ENCODE measurements at places on chromosomes 4 and X. TPM values are rescaled to one million over a fixed set of nuclear protein-coding genes. Genes with fewer than 3 reads are reported as not detected.

Gene ODAM
- 1.7 TPM for polyA plus RNA-seq

- no peak for DNase-seq
These were observed 15.6 kb downstream of the MAEA start for GRCh38 chr4:1305261-1305711.

Gene BRCC3
- polyA plus RNA-seq: 29.5 TPM

DNA sequence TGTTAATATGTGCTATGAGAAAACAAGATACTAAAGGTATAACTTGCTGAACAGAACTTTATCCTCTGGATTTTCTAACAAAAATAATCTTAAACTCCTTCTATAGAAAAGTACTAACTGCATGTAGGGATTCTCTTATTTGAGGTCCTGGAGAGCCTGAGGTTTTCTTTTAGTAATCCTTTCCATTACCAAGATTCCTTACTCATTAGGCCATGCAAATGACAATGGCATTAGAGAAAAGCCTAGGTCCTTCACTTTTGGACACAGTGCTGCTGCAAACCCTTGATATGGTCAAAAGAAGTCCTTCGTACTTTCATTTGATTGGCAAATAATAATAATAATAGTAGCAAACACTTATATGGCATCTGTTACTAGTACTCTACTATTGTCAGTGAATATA lies 3.2 kb downstream of the MMRN1 start:
- DNase-seq: no peak

DNA sequence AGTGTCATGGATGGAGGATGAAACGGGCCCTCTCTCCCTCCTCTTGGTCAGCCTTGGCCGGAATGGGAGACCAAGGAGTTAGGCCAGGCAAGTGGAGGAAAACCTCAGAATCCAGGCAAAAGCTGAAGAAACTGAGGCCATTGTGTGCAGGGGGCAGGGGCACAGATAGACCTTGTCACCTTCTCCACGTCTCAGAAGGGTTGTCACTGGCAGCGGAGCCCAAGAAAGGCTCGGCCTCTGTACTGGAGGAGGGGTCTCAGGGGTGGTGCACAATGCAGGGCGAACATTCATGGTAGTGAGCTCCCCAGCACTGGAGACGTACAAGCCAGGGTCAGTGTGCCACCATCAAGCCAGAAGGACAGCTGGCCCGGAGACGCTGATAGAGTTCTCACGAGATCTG lies 139.5 kb downstream of the CPZ start:
- DNase-seq: no peak

- no peak for DNase-seq
These were observed 1244.3 kb downstream of the RAPGEF2 start for GRCh38 chr4:160347197-160347596.

GRCh38 chr4:15470128-15470475 lies 420 bp downstream of the CC2D2A start:
- DNase-seq: no peak

- no peak for DNase-seq
These were observed 87.2 kb downstream of the HS3ST1 start for GRCh38 chr4:11341337-11342043.

- no peak for DNase-seq
These were observed 18.4 kb upstream of the NSUN7 start for GRCh38 chr4:40731361-40731760.

DNA sequence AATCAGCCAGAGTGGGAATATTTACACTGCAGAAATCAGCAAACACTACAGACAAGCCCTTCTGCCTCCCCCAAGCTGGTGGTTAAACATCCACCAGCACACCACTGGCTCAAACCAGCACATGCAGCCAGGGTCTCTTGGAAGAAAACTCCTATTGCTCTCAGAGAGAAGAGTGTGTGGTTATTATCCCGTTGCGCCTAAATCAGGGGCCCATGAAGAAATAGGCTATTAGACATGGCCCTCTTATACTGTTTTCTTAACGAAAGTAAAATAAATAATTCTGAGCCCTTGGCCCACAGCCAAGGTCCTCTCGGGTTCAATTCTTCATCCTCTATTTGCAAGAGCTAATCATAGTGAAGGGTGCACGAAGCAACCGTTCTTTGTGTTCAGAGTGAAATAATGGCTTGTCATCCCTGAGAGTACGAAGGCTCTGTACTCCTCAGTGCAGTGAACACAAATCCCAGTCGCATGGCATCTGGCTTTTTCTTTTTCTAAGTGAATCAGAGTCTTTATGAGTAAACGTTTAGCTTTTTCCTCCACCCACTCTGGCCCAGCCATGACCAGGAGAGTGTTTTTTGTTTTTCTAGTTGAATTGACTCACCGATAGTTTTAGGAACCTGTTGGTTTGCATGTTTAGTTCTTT lies 33.4 kb upstream of the RBM47 start:
- peak; percentile 21 for DNase-seq

DNA sequence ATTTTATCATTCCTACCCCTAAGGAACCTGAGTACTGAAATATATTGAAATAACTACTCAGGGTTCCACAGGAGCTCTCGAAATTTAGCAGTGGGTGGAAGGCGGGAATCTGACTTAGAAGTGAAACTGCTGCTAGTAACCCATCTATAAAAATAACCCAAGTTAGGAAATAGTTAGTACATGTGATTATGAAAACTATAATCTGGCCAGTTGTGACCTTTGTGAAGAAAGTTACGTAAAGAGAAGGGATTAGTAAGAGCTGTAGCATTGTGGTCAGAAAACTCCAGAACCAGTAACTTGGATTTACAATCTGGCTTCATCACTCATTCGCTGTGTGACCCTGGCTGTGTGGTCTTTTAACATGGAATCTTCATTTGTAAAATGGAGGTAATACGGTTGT lies 175.5 kb downstream of the RAPGEF2 start:
- DNase-seq: no peak

Gene CORIN
- 4.8 TPM for polyA plus RNA-seq

Gene ZDHHC15
- 5.7 TPM for polyA plus RNA-seq

- DNase-seq: peak; percentile 28
These were observed 70.3 kb downstream of the ARL9 start for GRCh38 chr4:56575820-56576429.

DNA sequence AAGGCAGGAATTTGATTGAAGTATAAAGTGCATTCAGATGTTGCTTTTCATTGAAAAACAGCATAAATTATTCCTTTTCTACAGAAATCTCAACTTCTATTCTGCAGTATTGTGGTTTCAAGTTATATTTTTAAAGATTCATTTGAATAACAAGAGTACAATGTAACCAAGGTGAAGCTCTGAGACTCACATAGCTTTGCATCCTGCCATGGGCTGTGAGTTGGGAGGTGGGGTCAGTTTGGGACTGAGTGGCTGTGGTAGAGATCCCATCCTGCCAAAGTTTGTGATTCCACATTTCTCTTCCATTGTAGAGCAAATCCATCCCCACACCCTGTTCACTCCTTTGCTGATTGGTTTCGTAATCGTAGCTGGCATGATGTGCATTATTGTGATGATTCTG lies 69.2 kb downstream of the KIT start:
- DNase-seq: no peak

- no peak for DNase-seq
These were observed 24.3 kb upstream of the HGFAC start for GRCh38 chr4:3417448-3417847.

- no peak for DNase-seq
These were observed 3.1 kb downstream of the BMP2K start for GRCh38 chr4:78779280-78779679.

DNA sequence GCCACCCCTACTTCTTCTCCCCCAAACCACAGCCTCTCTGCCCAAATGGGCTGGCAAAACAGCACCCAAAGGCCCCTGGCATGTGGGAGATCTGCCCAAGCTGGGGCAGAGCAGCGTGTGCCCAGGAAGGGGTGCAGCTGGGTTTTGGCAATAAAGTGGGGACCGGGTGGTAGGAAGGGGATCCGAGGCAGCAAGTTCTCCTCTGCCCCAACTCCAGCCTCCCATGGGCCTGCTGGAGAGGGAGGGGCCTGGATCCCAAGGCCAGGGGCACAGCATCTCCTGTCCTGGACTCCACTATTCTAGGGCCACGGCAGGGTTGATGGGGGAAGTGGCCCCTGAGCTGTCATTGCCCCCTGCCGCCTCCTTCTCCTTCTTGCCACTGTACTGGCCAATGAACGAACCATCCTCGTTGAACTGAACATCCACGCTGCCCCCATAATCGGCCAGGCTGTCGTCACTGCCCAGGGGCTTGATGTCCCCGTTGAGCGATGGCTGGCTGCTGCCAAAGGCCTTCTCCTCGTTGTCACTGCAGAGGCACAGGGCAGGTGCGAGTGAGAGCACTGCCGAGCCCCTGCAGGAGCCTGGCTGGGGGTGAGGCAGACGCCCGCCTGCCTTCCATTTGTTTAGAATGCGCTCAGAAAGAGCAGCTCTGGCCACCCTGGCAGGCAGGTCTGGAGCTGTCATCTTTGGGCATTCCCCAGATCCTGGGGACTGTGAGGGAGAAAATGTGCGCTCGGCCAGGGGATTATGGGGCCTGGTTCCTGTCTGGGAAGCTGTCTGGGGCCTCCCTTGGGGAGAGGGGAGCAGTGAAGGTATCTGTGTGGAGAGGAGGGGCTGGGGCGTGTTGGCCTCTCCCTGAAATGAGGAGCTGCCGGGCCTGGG lies 23.4 kb downstream of the L1CAM start:
- no peak for DNase-seq

DNA sequence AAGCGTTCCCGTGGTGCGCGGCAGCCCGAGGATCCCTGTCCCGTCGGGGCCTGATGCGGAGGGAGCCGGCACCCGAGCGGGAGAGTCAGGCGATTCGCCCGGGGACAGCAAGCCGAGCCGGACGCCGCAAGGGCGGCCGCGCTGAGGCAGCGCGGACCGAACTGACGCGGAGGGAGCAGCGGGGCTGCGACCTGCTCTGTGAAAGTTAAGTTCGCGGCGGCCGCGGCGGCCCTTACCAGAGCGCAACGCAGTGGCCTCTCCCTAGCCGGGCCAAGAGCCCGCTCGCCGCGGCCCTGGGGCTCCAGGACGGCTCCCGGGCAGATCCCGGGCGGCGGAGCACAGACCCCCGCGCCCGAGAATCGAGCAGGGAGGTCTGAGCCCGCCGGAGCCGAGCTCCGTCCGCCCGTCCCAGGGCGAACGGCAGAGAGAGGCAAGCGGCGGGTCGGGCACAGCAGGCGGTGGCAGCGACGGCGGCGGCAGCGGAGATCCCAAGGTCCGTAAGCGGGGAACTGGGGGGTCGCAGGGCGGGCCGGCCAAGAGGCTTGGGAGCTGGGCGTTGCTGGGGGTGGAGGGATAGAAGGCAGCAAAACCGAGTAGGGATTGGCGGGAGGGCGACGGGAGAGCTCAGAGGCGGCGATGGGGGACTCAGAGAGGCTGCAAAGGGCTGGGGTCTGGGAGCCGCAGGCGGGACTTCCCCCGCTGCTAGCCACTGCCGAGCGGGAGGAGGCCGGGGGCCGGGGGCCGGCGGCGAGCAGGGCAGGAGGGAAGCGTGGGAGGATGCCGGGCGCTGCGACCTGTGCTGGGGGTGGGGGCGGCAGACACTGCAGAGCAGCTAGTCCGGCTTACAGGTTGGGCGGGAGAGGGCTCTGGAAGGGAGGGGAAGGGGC lies 1.0 kb downstream of the GPR50 start:
- no peak for DNase-seq

Gene CXorf49B
- not detected for polyA plus RNA-seq

DNA sequence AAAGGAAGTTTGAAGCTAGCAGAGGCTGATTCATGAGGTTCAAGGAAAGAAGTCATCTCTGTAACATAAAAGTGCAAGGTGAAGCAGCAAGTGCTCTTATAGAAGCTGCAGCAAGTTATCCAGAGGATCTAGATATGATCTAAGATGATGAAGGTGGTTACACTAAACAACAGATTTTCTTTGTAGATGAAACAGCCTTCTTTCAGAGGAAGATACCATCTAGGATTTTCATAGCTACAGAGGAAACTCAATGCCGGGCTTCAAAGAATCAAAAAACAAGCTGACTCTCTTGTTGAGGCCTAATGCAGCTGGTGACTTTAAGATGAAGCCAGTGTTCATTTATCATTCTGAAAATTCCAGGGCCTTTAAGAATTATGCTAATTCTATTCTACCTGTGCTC lies 28.8 kb downstream of the NR0B1 start:
- DNase-seq: no peak

DNA sequence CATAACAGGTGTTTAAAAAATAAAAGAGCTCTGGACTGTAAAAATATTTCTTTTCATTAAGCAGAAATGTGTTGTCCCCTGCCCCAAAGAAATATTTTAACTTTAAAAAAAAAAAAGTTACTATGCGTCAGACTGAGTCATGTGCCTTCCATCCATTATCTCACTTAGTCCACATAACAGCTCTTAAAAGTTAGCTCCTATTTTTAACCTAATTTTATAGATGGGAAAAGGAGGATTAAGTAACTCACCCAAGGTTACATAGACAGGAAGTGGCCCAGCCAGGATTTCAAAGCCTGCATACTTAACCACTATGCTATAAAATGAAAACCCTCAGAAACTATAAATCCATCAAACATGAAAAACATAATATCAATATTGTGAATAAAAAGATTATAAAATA lies 97.7 kb downstream of the MANBA start:
- no peak for DNase-seq

GRCh38 chr4:172957216-172957615 lies 211.4 kb upstream of the GALNT7 start:
- no peak for DNase-seq

DNA sequence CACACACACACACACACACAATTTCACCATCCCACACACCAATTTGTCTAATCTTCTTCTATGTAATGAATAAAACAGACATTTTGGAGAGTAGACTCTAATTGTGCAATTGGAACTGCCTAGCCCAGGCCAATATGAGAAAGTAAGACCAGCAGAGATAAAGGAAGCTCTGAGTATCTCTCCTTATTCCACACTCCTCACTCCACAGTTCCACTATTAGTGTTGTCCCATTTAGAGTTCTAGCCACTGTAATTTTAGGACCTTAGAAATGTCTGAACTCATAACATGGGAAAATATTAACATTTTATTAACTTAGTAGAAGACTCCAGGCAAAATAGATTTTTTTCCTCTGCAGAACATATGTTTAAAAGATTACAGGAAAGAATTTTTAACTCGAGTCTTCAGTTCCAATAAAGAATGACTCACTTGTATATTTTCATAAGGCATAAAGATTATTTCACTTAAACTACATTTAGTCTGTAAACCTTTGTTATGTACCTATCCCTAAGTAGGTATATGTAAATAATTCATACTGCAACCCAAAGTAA lies 297.6 kb upstream of the INTU start:
- DNase-seq: no peak

DNA sequence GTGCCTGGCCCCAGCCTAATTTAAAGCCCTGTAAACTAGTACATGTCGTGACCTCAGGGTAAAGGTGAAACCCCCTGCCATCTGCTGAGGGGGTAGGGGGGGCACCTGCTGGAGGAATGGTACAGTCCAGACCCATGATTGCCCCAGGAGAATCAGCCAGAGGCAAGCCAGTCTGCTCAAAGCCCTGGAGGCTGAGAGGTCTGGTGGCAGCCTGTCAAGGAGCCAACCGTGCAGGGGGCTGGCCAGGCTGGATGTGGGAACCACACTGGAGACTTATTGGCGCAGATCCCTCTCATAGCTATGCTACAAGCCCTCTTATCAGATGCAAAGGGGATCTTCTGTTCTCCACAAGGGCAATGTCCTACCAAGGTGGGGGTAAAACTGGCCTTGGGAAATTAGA lies 31.4 kb upstream of the PJA1 start:
- DNase-seq: no peak
